ENCODE measurements at places on chromosomes 16 and 17.

GRCh38 chr17:78026381-78026780 is 67.9 kb downstream of the TNRC6C start:
- DNase-seq: no peak

- DNase-seq: no peak
These were observed 83.5 kb downstream of the VMP1 start for GRCh38 chr17:59790910-59791309.

GRCh38 chr17:77316191-77316641 is 175.4 kb downstream of the SEC14L1 start:
- no peak for DNase-seq

DNA sequence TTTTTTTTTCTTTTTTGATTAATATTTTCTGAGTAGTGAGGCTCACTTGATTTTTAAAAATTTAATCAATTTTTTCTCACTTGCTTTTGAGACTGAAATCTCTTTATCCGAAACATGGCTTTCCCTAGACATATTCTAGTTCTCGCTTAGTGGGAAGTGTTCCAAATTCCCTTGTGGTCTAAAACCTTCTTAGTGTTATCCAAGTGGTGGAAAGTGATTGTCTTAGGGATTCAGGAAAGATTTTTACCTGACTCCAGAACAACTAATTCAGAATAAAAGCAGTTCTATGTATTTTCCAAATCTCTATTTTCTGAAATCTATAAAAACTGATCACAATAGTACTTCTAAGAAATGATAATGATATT is 178.8 kb downstream of the MAP2K6 start:
- no peak for DNase-seq

- no peak for DNase-seq
These were observed 97.9 kb upstream of the NOG start for GRCh38 chr17:56495556-56495955.

- DNase-seq: no peak
These were observed 37.7 kb upstream of the IRF8 start for GRCh38 chr16:85861095-85861825.

DNA sequence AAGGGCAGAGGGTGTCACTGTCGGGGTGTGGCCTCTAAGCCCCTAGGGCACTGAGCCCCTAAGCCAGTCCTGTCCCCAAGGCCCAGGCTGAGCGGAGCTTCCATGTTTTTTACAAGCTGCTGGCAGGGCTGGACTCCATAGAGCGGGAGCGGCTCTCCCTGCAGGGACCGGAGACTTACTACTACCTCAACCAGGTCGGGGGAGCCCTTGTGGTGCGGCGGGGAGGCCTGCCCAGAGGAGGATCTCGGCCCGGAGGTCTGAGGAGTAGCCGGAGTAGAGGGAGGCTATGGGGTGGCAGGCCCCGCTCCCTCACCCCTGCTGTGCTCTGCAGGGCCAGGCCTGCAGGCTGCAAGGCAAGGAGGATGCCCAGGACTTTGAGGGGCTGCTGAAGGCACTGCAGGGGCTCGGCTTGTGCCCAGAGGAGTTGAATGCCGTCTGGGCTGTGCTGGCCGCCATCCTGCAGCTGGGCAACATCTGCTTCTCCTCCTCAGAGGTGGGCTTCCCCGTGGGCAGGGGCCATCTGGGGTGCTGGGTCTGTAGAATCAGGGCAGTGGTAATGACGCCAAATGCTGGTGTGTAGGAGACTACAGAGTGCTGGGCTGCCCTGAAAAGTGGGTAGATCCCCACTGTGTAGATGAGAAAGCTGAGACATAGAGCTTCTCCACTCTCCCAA is 4.9 kb downstream of the MYO15B start:
- no peak for DNase-seq

GRCh38 chr17:14813649-14814370 is 451.3 kb downstream of the PMP22 start:
- no peak for DNase-seq

DNA sequence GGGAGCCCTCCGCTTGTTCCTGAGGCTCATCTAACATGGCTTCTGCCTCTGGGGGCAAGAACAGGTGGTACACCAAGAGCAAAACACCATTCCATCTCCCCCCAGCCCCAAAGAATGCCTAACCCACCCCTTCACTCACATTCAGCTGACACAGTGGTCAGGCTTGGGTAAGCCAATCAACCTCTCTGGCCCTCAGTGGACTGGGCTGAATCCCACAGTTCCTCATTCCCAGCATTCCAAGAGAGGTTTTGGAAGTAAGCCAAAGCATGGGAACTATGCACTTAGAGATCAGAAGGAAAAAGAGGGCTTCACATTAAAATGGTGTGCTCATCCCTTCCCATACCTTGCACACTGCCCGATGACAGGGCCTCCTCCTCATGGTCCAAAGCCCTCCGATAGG is 7.8 kb downstream of the PIGS start:
- no peak for DNase-seq

GRCh38 chr17:2789700-2790099 is 6.5 kb upstream of the RAP1GAP2 start:
- DNase-seq: no peak

GRCh38 chr16:85514295-85514597 is 98.9 kb upstream of the GSE1 start:
- DNase-seq: no peak

GRCh38 chr16:88844419-88845036 is 12.2 kb downstream of the GALNS start:
- DNase-seq: no peak

DNA sequence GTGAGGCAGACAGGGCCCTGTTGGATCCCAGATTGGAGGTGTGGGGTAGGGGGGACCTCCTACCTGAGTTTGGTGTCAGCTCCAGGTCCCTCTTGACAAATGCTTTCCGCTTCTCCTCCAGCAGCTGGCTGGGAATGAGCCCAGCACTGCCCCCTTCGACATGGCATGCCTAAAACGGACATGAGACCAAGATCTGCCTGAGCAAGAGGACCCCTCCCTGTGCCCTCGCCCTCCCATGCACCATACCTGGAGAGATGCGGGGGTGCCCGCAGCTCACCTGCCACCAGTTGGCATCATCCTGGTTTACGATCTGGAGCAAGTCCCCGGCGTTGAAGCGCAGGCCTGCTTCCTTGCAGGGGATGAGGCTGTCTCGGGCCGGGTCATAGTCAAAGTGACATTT is 26.2 kb downstream of the MPP2 start:
- no peak for DNase-seq

DNA sequence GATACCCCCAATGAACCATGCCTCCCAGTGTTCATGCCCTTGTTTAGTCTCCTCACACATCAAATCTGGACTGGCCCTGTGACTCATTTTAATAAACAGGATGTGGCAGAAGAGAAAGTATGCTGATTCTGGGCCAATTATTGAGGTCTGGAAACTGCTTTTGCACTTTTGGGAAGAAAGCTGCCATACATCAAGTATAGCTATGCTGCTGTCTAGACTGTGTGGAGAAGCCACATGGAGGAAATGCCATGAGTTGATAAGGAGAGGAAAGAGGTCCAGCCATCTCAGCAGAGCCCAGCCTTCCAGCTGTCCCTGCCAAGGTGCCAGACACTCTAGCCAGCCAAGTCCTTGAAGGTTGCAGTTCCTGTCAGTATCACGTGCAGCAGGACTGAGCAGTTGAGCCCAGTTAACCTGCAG is 16.7 kb downstream of the RPRML start:
- DNase-seq: no peak

DNA sequence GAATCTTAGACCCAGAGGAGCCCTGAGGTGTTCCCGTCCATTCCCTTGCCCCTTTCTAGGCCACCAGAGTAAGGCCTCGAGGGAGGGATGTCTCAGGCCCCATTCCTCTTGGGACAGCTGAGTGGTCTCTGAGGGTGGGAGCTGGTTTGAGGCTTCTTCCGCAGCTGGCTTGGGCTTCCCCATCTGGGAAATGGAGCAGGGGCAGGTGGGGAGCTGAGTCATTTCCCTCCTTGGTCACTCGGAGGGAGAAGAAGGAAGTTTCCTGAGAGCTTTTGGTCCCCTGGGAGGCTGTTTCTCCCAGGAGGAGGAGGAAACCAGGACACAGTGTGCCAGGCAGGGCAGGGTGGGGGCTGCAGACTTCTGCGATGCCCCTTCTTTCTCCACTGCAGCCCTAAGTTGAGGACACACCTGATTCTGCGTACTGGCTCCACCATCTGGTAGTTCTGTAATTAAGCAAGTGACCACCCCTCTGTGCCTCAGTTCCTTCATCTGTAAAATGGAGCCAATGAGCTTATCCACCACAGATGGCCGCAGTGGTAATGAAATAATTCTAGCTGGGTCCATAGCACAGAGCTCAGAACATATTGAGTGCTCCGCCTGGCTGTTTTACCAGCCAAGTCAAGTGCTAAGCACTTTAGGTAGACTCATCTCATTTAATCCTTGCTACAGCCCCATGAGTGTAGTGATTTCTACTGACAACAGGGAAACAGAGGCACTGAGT is 1.6 kb upstream of the KCNJ12 start:
- DNase-seq: no peak

GRCh38 chr17:19492141-19492540 is 41.5 kb upstream of the SLC47A1 start:
- no peak for DNase-seq

- no peak for DNase-seq
These were observed 947.5 kb downstream of the CDH11 start for GRCh38 chr16:64174327-64174726.

- DNase-seq: no peak
These were observed 26.2 kb upstream of the SLC5A11 start for GRCh38 chr16:24819462-24820040.

- DNase-seq: no peak
These were observed 60.3 kb downstream of the ZNF778 start for GRCh38 chr16:89277641-89278341.

DNA sequence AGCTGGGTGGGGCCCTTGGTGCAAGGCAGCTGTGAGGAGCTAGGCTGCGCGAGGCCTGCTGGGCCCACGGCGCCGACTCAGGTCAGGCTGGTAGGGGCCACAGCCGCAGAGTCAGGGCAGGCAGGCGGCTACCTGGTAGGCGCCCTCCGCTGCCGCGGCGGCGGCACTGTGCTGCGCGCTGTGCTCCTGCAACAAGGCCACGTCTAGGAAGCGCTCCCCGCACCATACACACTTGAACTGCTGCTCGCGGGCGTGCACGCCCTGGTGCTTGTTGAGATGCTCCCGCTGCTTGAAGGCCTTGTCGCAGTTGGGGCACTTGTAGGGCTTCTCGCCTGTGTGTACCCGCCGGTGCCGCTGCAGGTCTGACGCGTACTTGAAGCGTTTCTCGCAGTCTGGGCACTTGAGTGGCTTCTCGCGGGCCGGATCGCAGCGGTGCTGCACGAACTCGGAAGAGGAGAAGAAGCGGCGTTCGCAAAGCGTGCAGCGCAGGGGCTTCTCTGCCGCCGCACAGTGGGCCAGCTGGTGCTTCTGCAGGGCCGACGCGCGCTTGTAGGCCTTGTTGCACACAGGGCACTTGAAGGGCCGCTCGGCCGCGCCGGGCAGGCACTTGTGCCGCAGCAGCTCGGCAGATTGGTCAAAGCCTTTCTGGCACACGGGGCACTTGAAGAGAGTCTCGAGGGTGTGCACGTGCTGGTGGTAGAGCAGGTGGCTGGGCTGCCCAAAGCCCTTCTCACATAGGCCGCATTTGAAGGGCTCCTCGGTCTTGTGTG is 3.9 kb downstream of the ZNF319 start:
- DNase-seq: no peak

- DNase-seq: no peak
These were observed 30.9 kb upstream of the TANC2 start for GRCh38 chr17:62935098-62935497.

GRCh38 chr16:89576153-89577054 is 846 bp downstream of the CPNE7 start:
- no peak for DNase-seq

DNA sequence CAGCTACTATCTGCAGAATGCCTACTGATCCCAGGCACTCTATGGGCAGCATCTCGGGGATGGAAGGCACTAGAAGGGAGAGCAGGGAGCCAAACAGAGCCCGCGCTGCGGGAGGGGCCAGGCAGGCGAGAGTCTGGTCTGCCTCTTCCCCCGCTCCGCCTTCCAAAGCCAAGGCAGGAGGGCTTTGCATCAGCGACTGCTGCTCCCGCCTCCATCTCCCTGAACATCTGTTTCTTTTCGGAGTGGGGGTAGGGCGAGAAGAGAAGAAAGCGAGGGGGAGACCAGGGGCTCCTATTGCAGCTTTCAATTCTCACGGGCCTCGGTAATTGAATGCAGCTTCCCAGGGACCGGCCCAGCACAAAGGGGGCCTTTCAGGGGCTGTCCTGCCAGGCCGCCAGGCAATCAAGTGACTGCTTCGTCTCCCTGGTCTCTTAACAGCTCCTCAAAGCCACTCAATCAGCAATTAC is 31.4 kb upstream of the CDC42EP4 start:
- DNase-seq: no peak

GRCh38 chr16:3112058-3112880 is at the start of gene ZNF205:
Gene ZNF205 (plus strand): TSS chr16:3112586. CDS start chr16:3113431, 845 bp downstream.
- no peak for DNase-seq

GRCh38 chr16:70395345-70395901 is 43.5 kb downstream of the ST3GAL2 start:
- peak; percentile 26 for DNase-seq

- DNase-seq: no peak
These were observed 83.4 kb upstream of the GSE1 start for GRCh38 chr16:85529489-85530369.

Data from stimulated activated CD8-positive, alpha-beta memory T cell treated with anti-CD3 and anti-CD28 coated beads, Interleukin-12 subunit alpha, Interleukin-12 subunit beta, amount 100 ng/mL, for 4 hours (primary cell).